CD4-positive, alpha-beta T cell treated with Interleukin-10 for 1 hour (primary cell): ENCODE measurements at places on chromosomes 4 and X.

- no peak for DNase-seq
Observed at GRCh38 chr4:185811509-185812364, at the start of gene SORBS2. Gene SORBS2 (minus strand): TSS chr4:185812194. CDS start chr4:185690571, 121,623 bp downstream.

DNA sequence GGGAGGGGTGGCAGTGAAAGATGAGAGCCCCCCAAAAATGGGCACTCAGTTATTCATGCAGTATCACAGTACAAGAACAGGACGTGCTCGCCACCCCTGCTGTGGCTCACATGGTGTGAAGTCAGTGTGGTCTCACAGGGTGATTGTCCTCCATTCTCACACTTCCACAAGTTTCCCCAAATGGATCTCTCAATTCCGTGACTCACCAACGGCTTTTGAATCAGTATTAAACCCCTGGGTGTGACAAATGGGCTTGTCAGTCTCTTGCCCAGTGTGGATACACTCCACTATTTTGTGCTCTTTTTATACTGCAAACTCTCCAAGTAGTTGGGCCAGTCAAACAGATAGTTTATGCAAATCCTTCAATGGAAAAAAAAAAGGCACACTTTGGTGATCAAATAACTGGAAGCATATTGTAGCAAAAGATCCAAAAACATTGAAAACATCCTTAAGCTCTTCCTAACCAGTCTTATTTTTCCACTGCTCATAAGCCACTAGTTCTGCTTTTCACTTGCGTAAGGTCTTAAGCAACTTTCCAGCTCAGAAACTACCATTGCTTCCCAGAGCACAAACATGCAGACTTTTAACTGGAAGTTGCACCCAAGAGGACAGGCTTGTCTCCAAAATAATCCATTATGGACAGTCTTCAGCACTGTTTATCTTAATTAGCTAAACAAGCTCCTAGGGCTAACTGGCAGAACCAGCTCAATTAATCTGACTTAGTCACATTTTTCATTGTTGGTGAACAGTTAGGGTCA, 365.7 kb downstream of the PPP3CA start:
- no peak for DNase-seq

- no peak for DNase-seq
Observed at GRCh38 chrX:17078031-17078720, 131.7 kb downstream of the REPS2 start.

GRCh38 chr4:43332052-43332425, 439.5 kb downstream of the GRXCR1 start:
- DNase-seq, result no peak

- no peak for DNase-seq
Observed at GRCh38 chrX:276581-277201, 4.5 kb upstream of the PLCXD1 start.

GRCh38 chrX:33001107-33001506, 210.2 kb downstream of the DMD start:
- no peak for DNase-seq

DNA sequence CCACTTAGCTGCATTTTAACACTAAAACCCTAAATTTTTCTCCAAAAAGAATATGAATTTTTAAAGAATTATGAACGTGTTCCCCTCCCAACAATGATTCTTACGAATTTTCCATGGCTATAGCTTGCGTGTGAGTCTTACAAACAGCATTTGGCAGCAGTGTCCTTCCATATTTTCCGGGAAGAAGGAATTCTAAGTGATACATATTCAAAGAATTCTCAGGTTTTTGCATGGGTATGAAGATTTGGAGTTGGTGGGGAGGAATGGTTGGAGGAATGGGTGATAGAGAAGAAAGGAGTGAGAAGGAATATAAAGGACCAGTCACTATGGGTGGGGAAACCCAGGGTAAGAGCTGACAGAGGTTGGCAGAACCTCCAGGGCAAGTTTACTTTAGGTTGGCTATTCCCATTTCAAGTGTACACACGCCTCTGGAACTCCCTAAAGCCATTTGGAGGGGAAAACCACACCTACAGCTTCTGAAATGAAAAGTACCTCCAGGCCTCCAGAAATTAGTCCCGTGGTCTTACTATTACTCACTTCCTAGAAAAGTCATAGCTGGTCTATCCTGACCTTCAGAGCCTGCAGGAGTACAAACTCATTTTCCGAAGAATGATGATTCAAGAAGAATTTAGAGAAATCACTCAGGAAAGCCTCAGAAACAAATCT, 420.8 kb upstream of the DIPK2B start:
- DNase-seq, result no peak

DNA sequence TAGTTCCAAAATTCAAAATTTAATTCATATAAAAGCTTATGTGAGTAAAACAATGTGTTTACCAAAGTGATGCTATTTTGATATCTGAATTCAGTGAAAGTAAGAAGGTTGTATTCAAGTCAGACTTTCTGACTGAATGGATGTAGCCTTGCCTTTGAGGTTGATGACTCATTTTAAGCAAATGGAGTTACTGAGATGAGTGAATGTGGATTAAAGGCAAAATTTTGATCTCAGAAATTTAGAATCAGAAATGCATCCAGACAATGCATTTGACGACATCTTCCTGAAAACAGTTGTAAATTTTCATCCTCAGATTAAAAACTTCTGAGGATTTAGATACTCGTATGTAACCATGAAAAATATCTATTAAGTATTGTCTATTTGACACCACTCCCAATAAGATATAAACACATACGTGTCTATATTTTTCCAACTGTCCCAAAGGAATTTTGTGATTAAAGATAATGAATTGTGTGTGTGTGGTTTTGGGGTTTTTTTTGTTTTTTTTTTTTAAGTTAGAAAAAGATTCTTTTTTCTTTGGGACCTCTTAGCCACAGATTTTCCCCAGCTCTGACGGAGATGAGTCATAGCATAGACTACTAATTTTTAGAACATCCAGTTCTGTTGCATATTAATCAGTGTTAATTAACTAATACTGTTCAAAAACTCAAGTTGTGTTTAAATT, 34.4 kb downstream of the NFKB1 start:
- DNase-seq, result peak; percentile 43

DNA sequence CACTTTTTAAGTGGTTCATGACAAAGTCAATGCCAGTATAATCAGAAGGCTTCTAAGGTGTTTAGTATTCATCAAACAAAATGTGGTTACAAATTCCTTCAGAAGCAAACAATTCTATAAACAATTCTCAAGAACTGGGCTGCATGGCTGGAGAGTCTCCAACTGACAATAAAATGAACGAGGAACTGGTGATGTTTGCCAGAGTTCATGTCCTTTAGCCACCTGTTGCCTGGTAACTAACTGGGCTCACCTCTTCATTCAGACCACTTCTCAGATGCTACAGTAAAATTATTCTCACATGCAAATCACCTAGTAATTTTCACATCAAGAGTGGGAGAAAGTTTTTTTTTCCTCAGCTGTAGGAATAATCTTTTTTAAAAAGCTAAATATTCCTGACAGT, 53.3 kb downstream of the CAMK2D start:
- no peak for DNase-seq

GRCh38 chr4:85603437-85604336, 128.7 kb downstream of the ARHGAP24 start:
- no peak for DNase-seq

GRCh38 chrX:48021026-48021900, 14.5 kb downstream of the SPACA5 start:
- peak; percentile 84 for DNase-seq

GRCh38 chr4:81214881-81215868, at the start of gene PRKG2:
Gene PRKG2 (minus strand): TSS chr4:81215222. CDS start chr4:81205047, 10,175 bp downstream.
- no peak for DNase-seq

- no peak for DNase-seq
Observed at GRCh38 chrX:120336899-120337298, 25.0 kb upstream of the ATP1B4 start.

- no peak for DNase-seq
Observed at GRCh38 chr4:106294062-106294461, 21.9 kb downstream of the TBCK start.

DNA sequence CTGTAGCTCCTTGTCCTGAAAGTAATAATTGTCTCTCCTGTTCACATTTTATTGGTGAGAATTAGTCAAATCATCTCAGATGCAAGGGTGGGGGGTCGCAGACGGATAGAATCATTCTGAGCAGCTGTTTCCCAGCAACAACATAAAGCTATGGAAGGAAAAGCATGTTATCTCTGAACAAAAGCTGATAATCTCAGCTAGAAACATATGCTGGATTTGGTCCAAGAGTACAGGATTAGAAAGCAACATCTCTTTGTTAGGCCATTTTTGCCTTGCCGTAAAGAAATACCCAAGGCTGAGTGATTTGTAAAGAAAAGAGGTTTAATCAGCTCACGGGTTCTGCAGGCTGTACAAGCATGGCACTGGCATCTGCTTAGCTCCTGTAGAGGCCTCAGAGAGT, 472.8 kb upstream of the BOD1L1 start:
- DNase-seq, result no peak

- no peak for DNase-seq
Observed at GRCh38 chrX:14630733-14631132, 101.4 kb downstream of the GLRA2 start.

DNA sequence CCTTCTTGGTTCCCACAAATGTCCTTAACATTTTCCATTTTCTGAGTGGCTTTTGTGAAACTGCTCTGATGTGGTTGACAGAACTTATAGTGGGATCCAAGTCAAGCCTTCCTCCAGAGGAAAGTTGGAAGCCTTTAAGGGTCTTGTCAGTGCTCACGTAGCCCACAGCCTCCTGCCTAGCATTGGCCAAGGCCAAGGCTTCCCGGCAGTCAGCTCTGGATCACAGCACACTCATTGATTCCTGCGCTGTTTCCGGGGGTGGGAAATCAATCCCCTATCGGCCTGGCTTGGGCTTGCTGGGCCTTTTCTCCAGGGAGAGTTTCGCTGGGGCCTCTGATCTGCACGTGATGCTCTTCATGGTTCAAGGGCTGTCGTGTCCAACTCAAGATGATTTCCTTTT, 76.1 kb downstream of the SLC9A6 start:
- no peak for DNase-seq

DNA sequence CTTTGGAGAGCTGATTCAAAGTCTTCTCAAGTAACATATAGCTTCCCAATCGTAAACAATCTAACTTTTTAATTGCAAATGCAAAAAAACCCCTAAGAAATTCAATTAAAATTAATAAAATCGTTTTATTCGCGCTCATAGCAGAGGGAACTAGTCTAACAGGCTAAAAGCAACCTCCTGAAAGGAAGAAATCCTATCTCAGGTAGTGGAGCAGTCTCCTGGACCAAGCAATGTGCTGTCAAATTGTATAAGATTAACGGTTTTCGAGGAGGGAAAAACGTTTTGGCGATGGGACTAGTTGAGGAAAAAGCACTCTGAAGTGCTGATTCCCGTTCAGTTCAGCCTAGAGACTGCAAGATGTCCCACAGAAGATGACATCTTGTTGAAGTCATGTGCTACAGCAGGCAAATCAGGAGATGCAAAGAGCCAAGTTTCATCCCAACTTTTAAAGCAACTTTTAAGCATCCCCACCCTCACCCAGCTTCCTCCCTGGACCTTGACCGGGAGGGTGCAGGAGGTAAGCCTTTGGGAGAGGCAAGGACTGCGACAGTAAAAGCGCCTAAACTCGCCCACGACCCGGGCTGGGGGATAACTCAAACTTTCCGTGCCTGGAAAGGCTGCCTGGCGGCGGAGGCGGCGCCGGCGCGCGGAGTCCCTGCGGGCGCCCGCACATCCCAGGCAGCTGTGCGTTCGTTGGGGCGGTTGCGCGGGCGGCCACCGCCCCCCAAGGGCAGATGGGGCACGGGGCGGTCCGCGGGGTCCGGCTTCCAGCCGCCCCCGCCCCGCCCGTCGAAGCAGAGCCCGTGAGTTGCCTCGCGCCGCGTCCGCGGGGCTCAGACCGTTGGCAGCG, 784 bp downstream of the MAP7D3 start:
- peak; percentile 7 for DNase-seq

- peak; percentile 52 for DNase-seq
Observed at GRCh38 chr4:107721436-107722100, 1.5 kb upstream of the PAPSS1 start.

DNA sequence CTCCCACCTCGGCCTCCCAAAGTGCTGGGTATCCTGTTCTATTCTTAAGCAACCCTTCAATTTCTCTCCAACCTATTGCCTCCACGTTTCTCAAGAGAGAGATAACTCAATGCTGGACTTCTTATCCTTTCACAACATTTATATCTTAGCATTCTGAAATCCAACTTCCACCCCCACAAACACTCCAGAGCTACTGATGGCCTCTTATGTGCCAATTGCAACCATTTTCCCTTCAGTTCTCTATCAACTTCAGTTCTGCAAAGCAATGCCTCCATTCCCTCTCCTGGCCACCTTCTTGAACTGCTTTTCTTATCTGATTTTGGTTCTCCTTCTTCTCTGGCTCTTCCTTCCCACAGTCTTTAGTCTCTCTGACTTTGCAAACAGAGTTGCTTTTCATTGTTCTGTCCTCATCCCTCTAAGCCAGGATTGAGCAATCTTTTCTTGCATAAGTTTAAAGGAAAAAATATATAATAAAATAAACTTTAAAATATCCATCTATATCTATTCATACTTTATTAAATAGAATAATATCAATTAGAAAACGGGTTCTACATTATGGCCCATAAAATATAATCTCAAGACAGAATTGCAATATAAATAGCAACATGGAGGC, 3.6 kb upstream of the STBD1 start:
- DNase-seq, result no peak
